ENCODE measurements at places on chromosomes 3 and 15. TPM values are rescaled to one million over a fixed set of nuclear protein-coding genes. Genes with fewer than 3 reads are reported as not detected.

The EAF1 gene
- total RNA-seq: 17.1 TPM

- DNase-seq: peak; percentile 87
Measured at GRCh38 chr15:63157891-63158431, 684 bp upstream of the RPS27L start.

- no peak for DNase-seq
Measured at GRCh38 chr3:27354161-27354560, 15.0 kb downstream of the NEK10 start.

The UBP1 gene
- 61.0 TPM for total RNA-seq

GRCh38 chr15:90028376-90028944 is 27.3 kb downstream of the ZNF710 start:
- DNase-seq: no peak

GRCh38 chr3:134111616-134112015 is 81.9 kb upstream of the SLCO2A1 start:
- no peak for DNase-seq

DNA sequence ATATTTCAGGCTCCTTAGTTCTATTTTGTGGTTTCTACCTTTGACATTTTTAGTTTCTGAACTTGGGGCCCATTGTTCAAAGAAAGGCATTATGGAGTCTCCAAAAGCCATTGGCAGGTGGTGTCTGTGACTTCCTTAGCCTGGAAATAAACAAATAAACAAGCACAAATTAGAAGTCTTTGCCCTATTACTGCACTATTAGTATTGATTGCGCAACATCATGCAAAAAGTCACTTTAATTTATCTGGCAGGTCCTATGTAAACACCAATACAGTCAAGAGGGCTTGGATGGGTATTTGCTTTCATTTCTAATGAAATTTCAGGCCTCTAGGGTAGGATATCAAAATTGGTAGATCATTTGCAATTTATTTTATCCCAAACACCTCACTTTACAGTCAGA is 85.6 kb downstream of the LPP start:
- no peak for DNase-seq

DNA sequence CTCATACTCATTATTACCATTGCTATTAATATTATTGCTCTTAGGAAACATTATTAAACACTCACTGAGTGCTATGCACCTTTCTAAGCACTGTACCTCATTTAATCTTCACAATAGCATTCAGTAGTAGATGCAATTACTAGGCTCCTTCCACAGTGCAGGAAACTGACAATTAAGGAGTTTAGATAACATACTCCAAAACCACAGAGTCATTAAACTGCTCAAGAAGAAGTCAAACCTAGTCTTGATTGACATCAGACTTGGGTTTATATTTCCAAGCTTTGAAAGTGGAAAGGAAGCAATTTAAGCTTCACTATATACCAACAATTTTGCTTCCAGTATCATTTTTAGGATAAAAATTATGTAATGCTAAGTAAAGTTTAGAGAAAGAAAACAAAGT is 490.1 kb upstream of the ARRDC4 start:
- DNase-seq: no peak

The ANKRD63 gene
- total RNA-seq: not detected

GRCh38 chr3:17882981-17883380 is 140.6 kb upstream of the TBC1D5 start:
- DNase-seq: no peak

DNA sequence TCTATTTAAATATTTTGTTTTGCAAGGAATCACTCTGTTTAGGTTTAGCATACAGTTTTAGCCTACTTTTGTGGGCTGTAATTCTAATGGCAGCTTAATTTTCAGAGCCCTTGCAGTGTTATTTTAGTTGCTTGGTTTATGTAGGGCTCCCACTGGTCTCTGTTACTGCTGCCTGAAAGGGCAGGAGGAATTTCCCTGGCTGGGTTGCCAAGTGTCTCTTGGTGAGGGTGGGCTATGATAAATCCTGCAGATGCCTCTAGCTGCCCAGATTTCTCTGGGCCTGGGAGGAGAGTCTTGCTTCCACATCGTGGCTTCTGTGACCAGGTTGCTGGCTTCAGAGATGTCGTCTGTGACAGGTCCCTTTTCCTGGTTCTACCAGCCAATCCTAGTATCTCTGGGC is 36.2 kb downstream of the ILDR1 start:
- DNase-seq: no peak
